Stimulated activated CD8-positive, alpha-beta memory T cell treated with anti-CD3 and anti-CD28 coated beads, Interleukin-4, amount 100 ng/mL, for 4 hours (primary cell): ENCODE measurements at places on chromosomes 2 and 18.
A peak's percentile ranks its signal among the peaks of the same experiment; 100 is the strongest.

- no peak for DNase-seq
Measured at GRCh38 chr2:38505779-38506178, 96.9 kb downstream of the HNRNPLL start.

- DNase-seq, result no peak
Measured at GRCh38 chr2:142965443-142965842, 88.0 kb downstream of the KYNU start.

DNA sequence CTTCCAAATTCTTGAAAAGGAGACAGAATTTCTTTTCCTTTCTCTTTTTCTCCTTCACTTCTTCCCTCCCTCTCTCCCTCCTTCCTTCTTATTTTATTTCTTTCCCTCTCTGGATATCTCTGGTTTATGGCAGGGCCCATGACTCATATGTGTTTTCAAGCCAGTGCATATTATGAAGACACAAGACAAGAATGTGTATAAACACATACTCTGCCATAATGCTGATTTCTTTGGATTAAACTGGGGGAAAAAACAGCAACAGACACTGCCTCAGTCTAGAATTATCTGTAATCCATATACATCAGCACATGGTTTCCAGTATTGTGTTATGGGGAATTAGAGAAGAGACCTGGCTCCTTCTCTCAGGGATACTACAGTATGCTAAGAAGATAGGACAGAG is 82.8 kb upstream of the CPO start:
- no peak for DNase-seq

- DNase-seq, result no peak
Measured at GRCh38 chr2:111171337-111171930, 50.7 kb downstream of the BCL2L11 start.

- DNase-seq, result no peak
Measured at GRCh38 chr2:25337276-25337675, 4.4 kb downstream of the DNMT3A start.

GRCh38 chr2:99285526-99285925 is 15.5 kb downstream of the LYG1 start:
- DNase-seq, result no peak

GRCh38 chr18:74806700-74807416 is 209.2 kb downstream of the ZNF407 start:
- DNase-seq, result no peak

- DNase-seq, result no peak
Measured at GRCh38 chr2:18910843-18911242, 321.5 kb upstream of the NT5C1B start.

DNA sequence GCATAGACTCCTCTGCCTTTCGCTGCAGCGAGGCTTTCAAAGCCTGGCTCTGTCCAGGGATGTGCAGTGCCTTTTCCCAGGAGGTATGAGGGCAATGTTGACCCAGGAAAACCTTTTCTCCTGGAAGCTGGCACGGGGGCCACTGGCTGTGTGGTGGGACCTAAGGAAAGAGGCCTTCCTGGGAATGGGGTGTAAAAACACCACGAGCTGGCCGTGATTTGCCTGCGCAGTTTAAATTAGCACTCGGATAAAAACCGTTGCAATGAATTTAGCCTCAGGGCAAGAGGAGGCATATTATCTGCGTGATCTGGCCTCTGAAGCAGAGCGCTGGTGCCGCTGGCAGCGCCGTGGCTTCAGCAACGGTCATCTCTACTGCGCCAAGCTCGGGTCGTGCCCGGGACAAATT is 3.0 kb downstream of the OSR1 start:
- DNase-seq, result no peak

- DNase-seq, result no peak
Measured at GRCh38 chr2:21291426-21291825, 167.7 kb downstream of the TDRD15 start.

GRCh38 chr2:241507430-241508239 is 749 bp downstream of the STK25 start:
- DNase-seq, result no peak

- no peak for DNase-seq
Measured at GRCh38 chr2:9652898-9653479, 22.2 kb upstream of the YWHAQ start.

GRCh38 chr2:213971536-213971935 is 439.3 kb upstream of the VWC2L start:
- no peak for DNase-seq

GRCh38 chr2:2826621-2827020 is 495.5 kb upstream of the MYT1L start:
- DNase-seq, result no peak

DNA sequence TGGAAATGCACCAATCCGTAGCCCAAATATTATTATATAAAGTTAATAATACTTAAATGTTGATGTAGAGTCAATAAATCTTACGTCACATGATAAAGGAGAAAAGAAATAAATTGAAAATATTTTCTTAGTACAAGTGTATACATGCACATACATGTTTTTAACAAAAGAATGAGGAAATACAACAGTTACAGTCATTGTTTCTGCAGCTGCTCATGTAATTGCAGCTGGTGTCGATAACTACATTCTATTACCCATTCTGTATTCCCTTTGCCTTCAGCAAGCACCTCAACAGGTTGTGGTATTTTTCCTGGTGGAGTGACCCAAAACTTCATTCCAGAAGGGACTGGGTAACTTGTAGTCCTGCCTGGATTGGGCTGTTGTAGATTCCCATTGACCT is 377.8 kb upstream of the FSIP2 start:
- DNase-seq, result no peak

- DNase-seq, result no peak
Measured at GRCh38 chr2:162914161-162914560, 75.6 kb upstream of the KCNH7 start.

DNA sequence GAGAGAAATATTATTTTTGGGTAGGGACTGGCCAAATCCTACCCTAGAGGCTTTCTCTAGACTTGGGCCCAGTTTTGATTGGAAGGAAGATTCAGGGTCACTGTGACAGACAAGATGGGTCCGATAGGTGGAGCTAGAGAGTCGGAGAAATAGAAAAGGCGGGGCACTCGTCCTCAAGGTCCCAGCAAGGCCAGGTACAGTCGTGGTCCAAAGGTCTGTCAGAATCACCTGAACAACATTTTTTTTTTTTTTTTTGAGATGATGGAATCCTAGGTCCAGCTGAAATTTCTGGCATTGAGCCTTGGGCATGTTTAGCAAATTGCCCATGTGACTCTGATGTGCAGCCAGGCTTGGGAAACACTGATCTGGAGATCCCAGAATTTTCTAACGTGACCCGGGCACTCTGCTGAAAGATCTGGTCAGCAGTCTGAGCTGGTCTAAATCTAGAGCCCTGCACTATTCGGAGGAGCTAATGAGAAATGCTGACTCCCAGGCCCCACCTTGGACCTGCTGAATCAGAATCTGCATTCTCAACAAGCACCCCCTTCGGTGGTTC is 23.0 kb upstream of the NTSR2 start:
- peak; percentile 12 for DNase-seq

- DNase-seq, result no peak
Measured at GRCh38 chr2:161766334-161766733, 142.1 kb downstream of the SLC4A10 start.

DNA sequence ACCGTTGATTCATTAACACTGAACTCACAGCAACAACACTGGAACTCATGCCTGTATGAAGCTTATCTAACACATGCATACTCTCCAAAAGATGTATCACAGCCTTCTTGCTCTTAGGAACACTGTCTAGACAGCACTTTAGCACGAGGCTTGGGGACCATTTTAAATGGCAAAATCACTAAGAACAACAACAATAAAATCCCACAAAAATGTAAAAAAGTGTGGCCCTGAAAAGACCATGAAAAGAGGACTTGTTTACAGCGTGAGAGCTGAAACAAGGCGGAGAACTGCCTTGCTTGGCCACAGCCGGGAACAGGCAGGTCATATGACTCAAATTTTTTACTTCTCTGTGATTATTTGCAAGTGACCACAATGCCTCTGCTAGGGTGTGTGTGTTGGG is 48.1 kb downstream of the CHN1 start:
- DNase-seq, result no peak

GRCh38 chr18:63025251-63026090 is 294.1 kb downstream of the BCL2 start:
- DNase-seq, result no peak

GRCh38 chr18:72542342-72542741 is 1.8 kb downstream of the CBLN2 start:
- no peak for DNase-seq

- no peak for DNase-seq
Measured at GRCh38 chr18:23609390-23610023, 23.2 kb upstream of the NPC1 start.

GRCh38 chr18:79476031-79476917 is 80.5 kb downstream of the NFATC1 start:
- no peak for DNase-seq

- DNase-seq, result no peak
Measured at GRCh38 chr18:45317948-45318640, 297.2 kb upstream of the SLC14A2 start.

DNA sequence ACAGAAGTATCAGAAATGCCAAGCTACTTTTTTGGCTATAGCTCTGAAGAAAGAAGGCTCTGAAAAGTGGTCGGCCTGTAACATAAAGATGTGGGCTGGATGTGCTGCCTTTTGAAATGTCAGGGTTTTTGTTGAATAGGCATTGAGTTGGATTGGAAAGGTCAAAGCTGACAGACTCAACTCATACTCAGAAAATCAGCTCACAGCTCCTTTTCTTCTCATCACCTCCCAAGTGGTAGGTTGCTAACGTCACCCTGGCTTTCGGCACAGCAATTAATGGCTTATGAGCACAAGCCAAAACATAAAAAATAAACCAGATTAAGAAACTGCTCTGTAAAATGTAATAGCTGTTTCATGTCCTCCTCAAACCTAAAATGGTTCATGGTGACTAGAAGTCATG is 68.3 kb downstream of the KCNF1 start:
- DNase-seq, result no peak

DNA sequence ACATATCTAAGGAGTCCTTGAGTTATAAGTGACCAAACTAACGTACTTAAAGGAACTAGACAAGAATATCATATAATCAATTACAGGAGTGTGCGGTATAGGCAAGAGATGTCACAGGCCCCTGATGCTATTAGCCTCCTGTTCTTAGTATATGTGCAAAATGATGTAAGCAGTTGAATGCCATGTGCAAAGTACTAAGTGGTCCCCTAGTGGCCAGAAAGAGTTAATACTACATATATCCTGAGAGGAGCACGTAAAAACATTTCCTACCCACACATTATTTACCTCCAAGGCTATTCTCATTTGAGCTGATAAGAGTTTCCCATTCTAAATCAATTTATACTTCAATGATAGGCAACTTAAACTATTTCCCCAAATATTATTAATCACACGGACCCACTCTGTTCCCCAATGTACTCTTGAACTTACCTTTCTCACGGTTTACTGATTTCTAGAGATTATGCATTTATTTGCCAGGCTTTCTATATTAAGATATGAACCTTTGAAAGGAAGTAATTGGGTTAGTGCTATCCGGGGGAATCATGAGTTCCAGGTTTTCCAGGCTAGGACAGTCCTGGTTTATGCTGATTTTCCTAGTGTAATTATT is 158.0 kb upstream of the KLHL14 start:
- no peak for DNase-seq

GRCh38 chr2:191977754-191978153 is 130.9 kb upstream of the CAVIN2 start:
- no peak for DNase-seq

- DNase-seq, result no peak
Measured at GRCh38 chr2:200307724-200308545, 1.4 kb downstream of the SPATS2L start.

DNA sequence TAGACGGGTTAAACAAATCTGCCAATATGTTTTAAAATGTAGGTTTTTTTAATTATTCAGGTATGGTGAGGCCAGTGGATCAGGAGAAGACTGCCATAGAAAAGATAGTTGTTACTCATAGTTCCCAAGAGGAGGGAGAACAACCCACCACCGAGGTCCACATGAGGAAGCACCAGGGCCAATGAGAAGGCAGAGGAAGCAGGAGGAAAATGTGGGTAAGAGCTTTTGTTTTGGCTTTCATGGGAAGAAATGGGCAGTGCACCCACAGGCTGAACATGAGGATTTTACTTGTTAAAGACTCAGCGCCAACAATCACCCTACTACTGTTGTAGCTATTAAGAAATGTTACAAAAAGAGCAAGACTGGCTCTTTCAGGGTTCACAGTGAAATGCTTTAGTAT is 191.8 kb upstream of the HNMT start:
- no peak for DNase-seq

DNA sequence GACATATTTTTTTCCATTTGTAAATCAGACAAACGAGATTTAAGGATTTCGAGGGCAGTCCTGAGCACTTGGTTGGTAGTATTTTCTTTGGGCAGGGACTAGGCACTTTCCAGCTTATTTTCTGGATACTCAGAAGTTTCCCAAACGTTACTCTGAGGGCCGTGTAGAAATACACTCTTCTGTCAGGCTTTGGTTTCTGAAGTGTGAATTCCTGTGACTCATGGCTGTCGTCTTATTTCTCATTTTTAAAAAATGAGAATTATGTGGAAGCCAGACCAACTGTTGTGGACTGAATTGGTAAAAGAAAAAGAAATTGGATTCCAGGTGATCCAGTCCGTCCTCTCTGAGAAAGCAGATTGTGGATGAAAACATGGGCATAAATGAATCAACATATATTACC is 658.6 kb upstream of the FANCL start:
- DNase-seq, result no peak

DNA sequence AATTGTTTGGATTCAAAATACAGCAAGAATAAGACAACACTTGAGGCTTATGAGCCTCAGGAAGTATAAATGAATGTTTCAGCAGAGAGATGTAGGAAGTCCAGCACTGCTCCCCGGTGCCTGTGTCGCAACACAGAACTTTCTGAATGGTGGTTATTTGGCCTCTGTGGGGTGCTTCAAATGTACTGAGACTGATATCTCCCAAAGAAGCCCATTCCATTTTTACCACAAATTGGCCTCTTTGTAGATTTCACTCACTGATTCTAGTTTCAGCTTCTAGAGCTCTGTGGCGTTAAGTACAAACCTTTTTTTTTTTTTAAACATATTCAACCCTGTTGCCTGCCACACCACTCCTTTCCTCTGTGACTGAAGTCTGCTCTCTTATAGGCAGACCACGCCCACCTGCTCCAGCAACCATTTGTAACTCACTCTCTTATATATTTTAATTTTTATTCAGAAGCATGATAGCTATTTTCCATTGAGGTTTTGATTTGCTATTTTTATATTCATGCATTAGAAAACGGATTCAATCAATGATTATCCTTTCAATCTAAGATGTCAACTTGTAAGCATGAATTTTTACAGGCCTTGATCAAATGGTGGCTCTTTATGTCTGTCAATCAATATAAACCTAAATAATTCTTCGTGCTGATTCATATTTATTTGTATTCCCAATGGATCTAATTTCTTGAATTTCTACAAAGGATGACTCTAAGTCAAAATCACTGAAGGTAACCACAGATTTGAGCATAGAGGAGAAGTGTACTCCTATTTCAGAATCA is 277.1 kb upstream of the CCDC68 start:
- DNase-seq, result no peak

- DNase-seq, result no peak
Measured at GRCh38 chr18:79680100-79680879, 687 bp downstream of the CTDP1 start.
